Activated naive CD8-positive, alpha-beta T cell treated with anti-CD3 and anti-CD28 coated beads, Interleukin-2, amount 10 ng/mL, durations not matched to agents 7 days and 5 days (primary cell): ENCODE measurements at places on chromosomes 7 and 10. TPM values are rescaled to one million over a fixed set of nuclear protein-coding genes. Genes with fewer than 3 reads are reported as not detected.

GRCh38 chr7:53600296-53600695, 564.9 kb downstream of the POM121L12 start:
- no peak for DNase-seq

DNA sequence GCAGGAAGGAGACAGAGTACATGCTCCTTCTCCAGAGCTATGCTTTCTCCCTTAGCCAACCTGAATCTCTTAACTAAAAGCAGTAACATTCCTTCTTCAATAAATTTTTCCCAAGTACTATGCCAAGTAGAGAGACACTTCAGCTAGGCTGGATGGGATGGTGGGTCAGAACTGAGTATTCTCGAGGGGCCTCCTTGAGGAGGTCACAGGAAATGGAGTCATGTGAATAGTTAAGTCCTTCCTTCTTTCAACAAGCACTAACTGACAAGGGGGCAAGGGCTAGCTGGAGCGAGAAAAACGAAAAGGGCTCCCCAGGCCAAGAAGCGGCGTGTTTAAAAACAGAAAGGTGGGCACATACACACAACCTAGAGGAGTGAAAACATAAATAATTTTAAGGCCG, 5.5 kb downstream of the RSU1 start:
- no peak for DNase-seq

DNA sequence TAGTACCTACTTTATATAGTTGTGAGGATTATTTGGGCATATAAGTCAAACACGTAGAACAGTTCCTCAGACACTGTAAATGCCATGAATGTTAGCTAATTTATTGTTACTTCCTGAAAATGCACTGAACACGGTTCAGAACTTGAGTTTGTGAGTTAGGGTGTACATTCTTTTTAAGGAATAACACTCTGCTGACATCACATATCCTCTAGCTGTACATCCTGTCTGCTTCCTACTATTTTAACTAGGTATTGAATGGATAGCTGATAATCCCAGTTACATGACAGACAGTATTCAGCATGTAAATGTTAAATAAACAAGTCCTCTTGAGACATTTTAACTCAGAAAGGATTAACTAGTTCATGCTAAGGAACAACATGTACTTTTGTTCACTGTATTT, 16.0 kb downstream of the SAMD8 start:
- DNase-seq = no peak

MYL10 gene
- not detected for total RNA-seq

DNA sequence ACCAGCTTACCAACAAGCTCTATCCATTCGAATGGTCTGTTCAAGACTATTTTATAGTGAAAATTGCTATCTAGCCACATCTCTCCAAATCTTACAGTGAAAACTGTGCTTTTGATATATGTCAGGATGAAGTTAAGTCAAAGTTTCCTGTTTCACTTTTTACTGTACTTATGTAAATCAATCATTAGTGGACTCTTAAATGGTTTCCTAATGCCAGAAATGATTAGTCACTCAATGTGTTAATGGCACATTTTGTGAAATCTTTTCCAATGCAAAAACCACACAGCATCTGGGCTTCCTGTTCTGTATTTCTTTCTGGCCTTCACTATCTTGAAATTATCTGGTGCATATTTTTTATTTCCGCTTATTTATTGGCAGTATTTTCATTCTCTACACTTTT, 87.3 kb upstream of the STEAP1B start:
- no peak for DNase-seq

PPP1R3C gene
- total RNA-seq = not detected

SLC26A3 gene
- not detected for total RNA-seq

DNA sequence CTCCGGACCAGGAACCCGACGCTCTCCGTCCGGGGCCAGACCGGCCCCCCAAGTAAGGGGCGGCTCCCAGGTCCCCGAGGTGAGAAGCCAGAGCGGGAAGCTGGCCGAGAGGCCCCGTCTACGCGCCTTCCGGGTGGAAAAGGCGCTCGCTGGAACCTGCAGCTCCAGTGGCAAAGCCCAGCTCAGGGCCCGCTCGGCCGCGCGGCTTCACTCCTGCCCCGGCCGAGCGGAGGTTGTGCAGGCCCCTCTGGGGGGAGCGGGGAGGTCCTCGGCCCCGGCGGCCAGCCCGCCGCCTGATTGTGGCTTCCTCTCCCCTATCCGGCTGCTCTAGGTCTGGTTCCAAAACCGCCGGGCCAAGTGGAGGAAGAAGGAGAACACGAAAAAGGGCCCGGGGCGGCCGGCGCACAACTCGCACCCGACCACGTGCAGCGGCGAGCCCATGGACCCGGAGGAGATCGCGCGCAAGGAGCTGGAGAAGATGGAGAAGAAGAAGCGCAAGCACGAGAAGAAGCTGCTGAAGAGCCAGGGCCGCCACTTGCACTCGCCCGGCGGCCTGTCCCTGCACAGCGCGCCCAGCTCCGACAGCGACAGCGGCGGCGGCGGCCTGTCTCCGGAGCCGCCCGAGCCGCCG, 2.9 kb downstream of the UNCX start:
- DNase-seq = no peak

DNA sequence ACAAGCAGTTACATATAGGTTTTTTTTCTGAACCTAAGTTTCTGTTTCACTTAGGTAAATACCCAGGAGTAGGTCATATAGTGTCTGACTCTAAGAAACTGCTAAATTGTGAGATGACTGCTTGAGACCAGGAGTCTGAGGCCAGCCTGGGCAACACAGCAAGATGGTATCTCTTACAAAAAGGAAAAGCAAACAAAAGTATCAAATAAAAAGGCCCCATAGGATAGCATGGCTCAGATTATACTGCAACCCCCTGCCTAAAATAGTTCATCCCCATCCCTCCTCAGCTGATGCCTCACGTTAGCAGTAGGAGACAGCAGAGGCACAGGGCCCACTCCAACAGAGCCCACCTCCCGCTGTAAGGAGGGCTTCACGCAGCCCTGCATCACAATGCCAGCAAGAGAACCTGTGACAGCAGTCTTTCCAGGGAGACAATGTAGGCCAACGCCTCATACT, 90.3 kb downstream of the SRPK2 start:
- DNase-seq = peak; percentile 40
